ENCODE measurements at places on chromosomes 11 and 22.

- DNase-seq, result no peak
Measured at GRCh38 chr22:19610518-19611253, 86.5 kb upstream of the CLDN5 start.

DNA sequence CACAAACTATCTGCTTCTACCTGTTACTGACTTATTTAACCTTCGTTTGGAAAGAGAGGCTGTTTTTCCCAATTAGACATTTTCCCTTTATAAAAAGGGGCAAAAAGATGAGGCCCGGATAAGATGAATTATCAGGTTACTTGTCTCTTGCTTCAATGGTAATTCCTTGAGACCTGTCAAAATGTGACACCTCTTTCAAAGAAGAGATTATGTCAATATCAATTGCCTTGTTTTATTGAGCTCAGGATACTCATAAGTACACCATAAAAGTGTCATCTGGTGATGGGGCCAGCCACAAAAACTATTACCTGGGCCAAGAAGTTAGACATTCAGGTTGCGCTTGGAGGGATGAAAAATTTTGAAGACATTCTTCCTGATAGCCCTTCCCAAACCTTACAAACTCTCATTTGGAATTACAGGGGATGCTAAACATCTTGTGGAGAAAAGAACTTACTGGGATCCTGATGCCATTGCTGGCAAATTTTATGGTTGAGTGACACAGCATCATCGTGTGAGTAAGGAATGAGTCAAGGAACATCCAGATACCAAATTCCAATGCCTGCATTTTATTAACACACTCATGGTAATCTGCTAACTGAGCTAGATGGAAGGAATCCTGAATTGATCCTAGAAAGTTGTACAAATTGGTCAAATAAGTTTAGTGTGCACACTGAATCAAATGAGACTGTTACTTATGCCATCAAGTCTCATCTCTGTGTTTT is 1071.2 kb downstream of the LRRC4C start:
- DNase-seq, result no peak

DNA sequence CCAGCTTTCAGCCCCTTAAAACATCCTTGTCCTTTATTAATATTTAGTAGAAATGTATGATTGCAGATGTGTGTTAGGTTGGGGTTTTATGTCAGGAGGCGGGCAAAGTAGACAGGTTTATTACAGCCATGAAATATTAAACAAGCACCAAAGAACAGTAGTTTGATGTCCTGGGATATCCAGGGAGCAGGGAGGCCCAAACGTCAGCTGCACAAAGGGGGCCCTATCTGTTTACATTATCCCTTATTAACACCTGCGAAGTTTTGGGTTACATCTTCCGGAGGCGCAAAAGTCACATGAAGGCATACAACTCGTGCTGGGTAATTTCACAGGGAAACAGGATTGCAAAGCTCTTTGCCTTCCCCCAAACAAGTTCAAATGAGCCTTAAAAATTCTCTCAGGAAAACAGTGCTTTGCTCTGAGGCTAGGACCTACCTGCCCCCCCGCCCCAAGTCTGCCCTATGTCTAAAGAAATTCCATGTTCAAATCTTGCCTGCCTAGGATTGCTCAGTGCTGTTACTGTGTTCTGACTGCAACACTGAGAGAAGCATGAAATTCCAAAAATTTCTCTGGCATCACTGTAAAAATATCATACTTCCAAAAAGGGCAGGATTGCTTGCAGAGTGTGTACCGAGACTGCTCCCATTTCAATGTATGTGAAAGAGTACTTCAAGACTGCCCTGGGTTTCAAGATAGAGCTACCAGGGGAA is 8.9 kb downstream of the MN1 start:
- DNase-seq, result peak; percentile 34

DNA sequence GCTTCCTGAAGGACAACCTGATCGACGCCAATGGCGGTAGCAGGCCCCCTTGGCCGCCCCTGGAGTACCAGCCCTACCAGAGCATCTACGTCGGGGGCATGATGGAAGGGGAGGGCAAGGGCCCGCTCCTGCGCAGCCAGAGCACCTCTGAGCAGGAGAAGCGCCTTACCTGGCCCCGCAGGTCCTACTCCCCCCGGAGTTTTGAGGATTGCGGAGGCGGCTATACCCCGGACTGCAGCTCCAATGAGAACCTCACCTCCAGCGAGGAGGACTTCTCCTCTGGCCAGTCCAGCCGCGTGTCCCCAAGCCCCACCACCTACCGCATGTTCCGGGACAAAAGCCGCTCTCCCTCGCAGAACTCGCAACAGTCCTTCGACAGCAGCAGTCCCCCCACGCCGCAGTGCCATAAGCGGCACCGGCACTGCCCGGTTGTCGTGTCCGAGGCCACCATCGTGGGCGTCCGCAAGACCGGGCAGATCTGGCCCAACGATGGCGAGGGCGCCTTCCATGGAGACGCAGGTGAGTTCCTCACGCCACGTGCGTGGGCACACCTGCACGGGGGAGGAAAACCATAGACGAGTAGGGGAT is 1.5 kb downstream of the BCR start:
- DNase-seq, result no peak

- no peak for DNase-seq
Measured at GRCh38 chr11:119370486-119371046, 10.9 kb downstream of the USP2 start.

DNA sequence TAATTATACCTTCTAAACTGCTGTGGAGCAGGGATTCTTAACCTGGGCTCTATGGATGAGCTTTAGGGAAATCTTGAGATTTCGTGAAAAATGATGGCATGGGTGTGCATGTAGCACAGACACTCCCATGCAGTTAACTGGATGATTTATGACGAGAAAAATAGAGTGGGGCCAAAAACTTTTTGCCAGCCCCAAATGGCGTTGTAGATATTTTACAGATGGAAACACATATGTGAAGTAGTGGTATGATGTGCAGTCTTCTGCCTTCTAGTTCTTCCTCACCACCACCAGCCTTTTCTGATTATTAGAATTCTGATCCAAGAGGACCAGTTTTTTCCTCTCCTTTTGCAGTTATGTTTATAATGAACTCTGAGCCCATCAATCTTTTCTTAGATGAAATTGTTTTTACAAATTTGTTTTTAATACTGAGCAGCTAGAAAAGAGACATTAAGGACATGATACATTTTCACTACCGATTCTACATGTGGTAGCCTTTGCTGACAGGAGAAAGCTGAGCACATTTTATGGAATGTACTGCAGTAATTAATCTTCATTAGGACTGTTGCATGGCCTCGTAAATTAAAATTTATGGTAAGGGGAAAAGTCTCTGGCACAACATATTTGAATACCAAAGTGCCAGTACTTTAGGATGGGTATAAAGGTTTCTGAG is 261.4 kb downstream of the DDX10 start:
- DNase-seq, result no peak

GRCh38 chr22:49961601-49962011 is 1.0 kb downstream of the PIM3 start:
- no peak for DNase-seq

DNA sequence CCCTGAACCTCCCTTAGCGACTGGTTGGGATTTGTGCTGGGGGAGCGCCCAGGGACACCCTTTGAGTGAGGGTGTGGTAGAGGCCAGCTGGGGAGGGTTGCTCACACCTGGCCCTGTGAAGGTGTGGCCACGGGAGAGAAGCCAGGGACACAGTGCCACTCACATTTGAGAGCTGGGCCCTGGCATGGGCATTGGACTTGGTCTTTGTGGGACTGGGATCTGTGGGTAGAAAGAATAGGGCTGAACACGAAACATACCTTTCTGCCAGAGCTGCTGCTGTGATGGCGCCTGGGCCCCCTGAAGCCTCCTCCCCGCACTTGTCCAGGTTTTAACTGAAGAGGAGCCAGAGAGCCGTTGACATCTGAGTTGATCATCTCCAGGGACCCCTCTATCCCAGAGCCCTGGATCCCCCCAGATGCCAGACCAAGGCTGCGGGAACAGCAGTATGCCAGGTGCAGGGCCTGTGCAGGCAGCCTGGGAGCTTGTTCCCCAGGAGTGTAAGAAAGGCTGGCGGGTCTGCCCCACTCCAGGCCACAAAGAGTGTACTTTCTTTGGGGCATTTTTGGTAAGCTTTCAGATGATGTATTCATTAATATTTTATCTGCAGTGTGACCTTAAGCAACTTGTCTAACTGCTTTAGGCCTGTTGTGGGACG is 284.1 kb downstream of the TBC1D22A start:
- DNase-seq, result no peak
